ENCODE measurements at places on chromosomes 7 and 10.

GRCh38 chr10:113646336-113647201, 17.3 kb downstream of the NRAP start:
- no peak for ATAC-seq

- no peak for ATAC-seq
These were observed 1.0 kb upstream of the KCP start for GRCh38 chr7:128911423-128912031.

DNA sequence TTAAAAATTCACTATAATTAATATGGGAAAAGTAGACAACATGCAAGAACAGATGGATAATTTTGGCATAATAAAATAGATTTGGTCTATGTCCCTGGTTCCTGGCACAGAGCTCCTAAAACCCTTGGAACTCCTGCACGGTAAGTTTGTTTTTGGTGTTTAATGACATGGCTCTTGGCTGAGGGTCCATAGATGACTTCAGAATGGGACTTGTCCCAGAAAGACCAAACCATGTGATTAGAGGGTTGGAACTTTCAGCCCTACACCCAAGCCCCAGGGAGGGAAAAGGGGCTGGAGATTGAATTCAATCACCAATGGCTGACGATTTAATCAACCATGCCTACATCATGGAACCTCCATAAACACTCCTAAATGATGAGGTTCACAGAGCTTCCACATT, 12.6 kb upstream of the GSDME start:
- no peak for ATAC-seq

DNA sequence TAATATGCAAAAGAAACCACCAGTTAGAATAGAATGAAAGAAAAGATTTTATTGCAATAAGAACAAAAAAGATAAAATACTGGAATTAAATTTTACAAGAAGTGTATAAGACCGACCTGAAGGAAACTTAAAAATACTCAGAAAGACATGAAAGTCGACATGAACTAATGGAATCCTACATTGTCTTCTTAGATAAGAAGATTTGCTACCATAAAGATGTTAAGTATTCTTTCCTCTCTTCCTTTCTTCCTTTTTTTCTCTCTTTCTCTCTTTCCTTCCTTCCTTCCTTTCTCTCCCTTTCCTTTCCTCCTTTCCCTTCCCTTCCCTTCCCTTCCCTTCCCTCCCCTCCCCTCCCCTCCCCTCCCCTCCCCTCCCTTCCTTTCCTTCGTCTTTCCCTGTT, 6.5 kb downstream of the TAS2R60 start:
- ATAC-seq, result no peak

GRCh38 chr7:114703677-114704076, 218.2 kb upstream of the MDFIC start:
- ATAC-seq, result no peak

DNA sequence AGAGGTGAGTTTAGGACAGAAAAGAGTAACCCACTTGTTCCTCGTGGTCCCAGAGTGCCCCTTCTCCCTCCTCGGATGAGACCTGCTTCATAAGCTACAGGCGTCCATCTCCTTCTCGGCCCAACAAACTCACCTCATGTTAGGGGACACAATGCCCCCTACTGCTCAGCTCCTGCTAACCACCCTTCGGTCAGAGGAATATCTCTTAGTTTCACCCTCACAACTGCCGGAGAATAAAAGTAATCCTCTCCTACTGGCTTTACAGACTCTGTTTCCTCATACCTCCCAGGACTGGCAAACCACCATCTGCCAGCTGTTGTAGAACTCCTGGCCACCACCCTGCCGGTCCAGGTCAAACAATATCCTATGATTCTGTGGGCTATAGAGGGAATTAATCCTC, 3.2 kb downstream of the AKR1B15 start:
- ATAC-seq, result no peak

DNA sequence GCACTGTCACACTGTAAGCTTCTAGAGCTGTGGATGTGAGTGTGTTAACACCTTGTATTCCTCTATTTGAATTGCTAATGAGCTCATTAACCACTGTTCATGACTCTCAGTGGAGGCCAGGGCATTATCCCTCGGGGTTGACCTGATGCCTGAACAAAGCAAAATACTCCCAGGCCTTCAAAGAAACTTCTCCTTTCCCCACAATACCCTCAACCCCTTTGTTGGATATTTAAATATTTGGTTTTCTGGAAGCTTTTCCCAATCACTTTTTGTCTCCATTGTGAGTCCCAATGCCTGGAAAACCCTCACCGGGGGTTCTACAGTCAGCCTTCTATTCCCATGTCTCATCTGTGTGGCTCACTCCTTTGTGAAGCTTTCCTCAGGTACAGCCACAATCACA, 780.1 kb downstream of the PHTF2 start:
- no peak for ATAC-seq

DNA sequence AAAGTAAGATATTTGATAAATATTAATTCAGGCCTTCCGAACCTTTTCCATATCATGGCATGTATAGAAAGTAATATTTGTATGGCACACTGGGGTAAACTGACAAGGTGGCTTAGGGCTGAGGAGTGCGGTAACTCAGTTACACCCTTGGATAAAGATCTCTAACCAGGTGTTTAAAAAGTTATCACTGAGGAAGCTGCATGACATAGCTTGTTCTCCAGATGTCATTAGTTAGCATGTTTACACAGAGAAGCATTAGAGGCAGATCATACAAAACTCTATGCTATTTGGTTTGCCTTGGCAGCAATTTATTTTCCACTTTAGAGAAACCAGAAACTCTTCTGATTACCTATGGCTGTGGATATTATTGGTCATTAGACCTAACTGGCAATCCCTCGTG, 118.2 kb downstream of the ST7 start:
- ATAC-seq, result no peak

All from stimulated activated memory B cell treated with anti-CD40 and anti-IgM and Interleukin-4, amounts not matched to agents 10 μg/mL and 1 μg/mL and 100 μg/mL, for 72 hours (primary cell).